CD4-positive, alpha-beta T cell treated with Interleukin-15 for 4 hours (primary cell): ENCODE measurements at places on chromosomes 6 and 20.

DNA sequence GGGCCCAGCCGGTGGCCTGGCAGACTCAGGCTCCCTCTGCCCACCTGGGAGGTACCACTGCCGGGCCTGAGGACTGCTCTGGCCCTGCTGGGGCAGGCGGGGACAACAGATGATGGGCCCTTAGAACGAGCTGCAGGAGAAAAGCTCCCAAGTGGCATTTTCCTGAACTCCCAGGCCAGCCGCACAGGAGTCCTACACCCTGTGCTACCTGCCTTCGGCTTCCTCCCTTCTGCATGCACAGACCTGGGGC, 41.3 kb downstream of the DSTN start:
- DNase-seq: no peak

GRCh38 chr20:19769507-19769906, 11.4 kb downstream of the RIN2 start:
- no peak for DNase-seq

DNA sequence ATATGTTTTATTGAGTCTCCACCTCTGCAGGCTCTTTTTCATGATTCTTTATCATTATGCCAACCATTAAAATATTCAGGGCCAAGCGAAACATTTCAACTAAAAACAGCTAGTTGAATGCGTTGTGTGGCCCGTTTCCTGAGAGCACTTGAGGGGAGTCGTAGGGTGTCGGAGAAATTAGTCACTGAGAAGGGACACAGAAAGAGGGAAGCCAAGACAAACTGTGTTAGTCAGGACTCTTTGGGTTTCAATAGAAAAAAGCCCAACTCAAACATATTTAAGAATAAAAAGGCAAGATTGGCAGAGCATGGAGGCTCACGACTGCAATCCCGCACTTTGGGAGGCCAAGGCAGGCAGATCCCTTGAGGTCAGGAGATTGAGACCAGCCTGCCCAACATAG, 58.9 kb downstream of the MAFB start:
- DNase-seq: no peak

DNA sequence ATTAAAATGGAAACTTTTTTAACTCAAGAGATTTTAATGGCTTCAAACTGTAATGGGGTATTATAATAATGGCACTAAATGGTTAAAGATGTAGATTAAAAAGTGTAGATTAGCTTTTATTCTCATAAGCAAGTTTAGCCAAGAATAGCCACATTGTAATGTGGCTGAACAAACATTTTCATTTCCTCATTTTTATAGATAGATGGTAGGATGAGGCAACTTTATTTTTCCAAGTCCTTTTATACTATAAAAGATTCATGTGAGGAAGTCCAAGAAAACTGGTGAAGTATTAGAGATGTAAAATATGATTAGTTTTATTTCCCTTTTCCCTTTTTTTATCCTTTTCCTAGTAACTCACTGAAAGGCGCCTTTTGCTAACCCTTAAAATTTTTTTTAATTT, 88.8 kb downstream of the ATRN start:
- no peak for DNase-seq

- no peak for DNase-seq
Observed at GRCh38 chr20:38883081-38883980, 42.9 kb upstream of the FAM83D start.

GRCh38 chr6:158803733-158804143, 15.4 kb downstream of the EZR start:
- peak; percentile 58 for DNase-seq

DNA sequence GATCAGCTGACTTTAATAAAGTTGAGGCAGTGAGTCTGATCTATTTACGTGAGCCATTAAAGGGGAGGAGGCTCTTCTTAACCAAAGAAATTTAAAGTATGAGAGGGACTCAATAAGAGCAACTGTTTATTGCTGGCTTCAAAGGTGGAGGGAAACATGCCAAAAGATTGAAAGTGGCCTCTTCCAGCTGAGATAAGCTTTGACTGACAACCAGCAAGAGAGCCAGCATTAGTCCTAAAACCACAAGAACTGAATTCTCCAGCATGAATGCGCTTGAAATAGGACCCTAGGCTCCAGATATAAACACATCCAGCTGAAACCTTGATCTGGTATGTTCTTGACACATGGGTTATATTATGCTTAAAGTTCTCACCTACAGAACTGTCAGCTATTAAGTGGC, 123.1 kb upstream of the GJE1 start:
- no peak for DNase-seq

DNA sequence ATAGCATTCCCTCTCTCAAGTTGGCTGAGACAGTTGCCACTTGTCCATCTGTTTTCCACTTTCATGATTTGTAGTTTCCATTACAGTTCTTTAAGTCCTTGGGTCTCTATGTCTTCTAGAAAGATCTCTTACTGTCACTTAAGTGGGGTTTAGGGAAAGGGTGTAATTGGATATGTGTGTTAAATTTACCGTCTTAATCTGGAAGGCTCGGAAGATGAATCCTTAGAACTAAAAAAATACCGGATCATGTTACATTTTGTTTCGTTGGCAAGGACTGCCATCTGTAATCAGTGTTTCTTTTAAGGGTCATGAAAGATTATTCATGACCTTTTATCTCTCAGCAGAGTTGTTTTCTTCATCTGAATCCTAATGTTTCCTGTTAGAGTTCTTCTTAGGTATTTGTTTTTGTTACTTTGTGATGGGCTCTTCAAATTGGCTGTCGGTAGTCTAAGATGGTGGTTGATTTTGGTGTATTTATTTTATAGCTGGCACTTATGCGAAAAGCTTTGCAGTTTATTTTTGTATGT, 21.8 kb upstream of the BTBD3 start:
- DNase-seq: no peak

- DNase-seq: no peak
Observed at GRCh38 chr6:119174879-119175817, 96.7 kb upstream of the FAM184A start.

GRCh38 chr6:152697634-152698033, at the start of gene MYCT1:
Gene MYCT1, plus strand, starts transcription at chr6:152697897. Its CDS starts 6 bp downstream, at chr6:152697903.
- DNase-seq: no peak

DNA sequence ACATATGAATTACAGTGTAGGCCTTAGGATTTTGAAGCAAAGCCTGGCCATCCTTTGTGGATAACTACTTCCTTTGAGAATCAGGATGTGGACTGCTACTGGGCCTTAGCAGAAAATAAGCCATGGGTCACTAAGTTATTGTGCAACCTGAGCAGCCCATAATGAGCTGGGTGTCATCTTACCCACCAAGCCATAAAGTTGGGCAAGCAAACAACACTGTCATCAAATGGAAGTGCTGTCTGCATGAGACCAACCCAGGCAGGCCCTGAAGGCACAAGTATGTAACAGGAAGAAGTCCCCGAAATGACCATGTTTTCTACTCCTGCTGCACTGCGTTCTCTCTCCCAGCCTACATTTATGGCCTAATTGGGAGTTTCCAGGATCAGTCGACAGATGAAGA, 205.6 kb upstream of the GGTLC1 start:
- no peak for DNase-seq

- DNase-seq: no peak
Observed at GRCh38 chr6:12266571-12266970, 23.6 kb upstream of the EDN1 start.

DNA sequence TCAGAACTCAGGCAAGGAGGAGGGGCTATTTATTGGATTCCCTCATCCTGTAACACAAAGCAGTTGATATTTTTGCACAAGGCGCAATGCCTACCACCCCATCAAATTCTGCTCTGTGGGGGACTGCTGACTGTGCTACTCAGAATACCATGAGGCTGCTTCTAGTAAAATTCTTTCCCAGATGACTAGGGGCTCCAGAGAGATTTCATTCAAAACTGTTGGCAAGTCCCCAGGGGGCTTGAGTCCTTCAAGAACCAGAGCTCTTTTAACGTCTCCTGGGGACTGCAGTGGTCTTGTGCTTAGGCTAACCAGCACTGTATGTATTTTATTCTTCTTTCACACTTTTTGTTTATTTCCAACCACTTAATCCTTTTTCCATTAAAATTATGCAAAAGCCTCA, 365.9 kb upstream of the AGPAT4 start:
- no peak for DNase-seq

GRCh38 chr6:31597006-31597405, 4.2 kb upstream of the NCR3 start:
- DNase-seq: peak; percentile 85

DNA sequence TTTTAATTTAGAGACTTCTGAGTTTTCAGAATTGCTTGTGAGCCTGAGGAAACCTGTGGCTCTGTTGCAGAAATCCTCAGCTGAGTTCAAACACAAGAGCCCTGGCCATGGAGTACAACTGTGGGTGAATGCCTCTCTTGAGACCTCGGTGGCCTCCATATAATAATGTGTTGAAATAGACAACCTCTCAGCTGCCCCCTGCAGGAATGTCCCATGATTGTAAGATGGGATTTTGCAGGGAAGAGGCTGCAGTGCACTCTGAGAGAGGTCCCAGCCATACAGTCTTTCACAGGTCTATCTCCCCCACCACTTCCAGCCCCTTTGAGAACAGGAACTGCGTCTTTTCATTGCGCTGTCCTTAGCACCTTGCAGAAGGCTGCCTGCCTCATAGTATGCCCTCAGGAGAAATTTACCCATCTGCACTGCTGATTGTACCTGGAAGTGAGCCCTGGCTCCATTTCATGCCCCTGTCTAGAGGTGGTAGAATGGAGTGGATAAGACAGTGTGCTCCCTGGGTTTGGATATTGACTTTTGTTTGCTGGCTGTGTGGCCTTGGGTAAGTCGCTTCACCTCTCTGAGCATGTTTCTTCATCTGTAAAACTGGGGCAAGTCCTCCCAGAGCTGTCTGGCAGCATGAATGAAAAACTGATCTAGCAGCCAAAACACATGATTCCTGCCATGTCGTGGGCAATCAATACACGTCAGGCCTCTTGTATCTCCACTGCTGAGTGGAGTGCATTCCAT, 16.8 kb upstream of the CDH22 start:
- peak; percentile 28 for DNase-seq

DNA sequence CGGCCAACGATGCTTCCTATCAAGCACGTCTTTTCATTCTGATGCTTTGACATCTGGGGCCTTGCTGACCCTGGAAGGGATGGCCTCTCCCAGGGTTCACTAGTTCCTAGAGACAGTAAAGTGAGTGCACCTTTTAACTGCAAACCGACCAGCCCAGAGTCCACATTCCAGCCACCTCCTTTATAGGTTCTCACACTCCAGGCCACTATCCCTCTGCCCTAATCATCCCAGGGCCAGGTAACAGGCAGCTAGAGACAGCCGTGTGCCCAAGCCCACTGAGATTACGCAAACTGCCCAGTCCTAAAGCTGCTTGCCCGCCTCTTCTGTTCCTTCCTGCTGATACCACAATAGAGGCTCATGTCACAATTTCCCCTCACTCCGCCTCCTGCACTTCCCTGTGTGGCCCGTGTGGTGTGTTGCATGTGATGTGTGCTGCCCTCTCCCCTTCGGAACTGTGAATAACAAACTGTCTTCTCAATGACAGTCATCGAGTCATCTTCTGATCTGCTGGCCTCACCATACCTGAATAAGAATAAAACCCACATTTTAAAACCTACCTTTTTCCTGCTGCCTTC, 123.7 kb upstream of the EXOC2 start:
- DNase-seq: no peak

DNA sequence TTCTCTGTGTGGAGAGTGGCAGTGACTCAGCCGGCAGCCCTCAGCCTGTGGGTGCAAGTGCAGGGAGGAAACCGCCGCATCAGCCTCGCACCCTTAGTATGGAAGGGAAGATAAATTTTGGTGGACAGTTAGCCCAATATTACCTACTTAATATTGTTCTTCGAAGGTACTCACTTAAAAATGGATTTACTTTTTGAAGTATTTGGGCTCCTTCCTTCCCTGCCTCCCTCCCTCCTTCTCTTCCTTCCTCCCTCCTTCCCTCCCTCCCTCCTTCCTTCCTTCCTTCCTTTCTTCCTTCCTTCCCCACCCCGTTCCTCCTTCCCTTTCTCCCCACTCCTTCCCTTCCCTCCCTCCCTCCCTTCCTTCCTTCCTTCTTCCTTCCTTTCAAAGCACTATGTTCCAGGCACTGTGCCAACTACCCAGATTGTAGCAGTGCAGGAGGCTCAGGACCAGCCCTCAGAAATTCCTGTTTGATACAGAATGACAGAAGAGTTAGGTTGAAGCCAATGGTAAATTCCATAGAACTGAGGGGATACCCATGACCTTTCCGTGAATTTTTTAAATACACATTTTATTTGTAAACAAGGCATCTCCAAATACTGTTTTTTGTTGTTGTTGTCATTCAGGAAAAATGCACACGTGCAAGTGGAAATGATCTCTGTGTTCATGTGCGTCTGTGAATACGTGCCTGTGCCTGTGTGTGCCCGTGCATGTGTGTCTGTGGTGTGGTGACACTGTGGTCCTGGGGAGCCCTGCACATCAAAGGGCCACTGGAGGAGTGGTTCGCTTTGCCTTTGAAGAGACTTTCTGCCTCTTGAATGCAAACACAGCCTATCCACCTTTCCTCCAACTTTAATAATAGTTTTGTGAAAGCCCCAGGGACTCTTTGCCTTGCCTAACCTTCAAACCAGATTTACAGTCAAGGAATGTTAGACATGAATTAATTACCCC, 141.7 kb downstream of the EDN3 start:
- no peak for DNase-seq

DNA sequence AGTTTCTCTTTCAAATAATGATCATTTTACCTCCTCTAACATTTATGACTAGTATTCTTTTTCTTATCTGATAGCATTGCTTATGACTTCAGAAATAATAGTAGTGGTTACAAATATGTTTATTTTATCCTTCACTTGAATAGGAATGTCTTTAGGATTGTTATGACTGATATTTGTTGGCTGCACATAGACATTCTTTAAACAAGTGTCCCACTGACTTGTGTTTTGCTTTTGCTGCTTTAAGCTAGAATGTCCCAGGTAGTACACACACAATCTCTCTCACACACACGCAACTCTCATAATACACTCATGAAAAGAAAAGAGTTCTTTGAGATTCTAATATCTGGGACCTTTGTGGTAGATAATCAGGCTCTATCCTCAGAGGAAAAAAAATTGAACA, 21.6 kb downstream of the KIAA1586 start:
- DNase-seq: no peak

DNA sequence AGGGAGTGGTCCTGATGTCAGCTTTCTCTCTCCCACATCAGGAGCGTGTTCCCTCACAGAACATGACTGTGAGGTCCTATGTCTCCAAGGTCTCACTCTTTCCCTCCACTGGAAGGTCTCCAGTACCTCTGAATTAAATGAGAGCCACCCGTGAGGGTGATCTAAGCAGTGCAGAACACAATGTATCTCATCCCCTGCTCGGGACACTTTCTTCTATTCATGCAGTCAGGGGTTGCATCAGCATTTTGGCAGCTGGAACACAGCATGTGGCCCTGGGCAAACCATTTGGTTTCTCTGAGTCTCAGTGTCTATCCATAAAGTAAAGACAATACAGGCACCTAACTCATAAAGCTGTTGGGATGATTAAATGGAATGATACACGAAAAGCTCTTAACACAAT, 34.2 kb downstream of the MAFB start:
- no peak for DNase-seq

DNA sequence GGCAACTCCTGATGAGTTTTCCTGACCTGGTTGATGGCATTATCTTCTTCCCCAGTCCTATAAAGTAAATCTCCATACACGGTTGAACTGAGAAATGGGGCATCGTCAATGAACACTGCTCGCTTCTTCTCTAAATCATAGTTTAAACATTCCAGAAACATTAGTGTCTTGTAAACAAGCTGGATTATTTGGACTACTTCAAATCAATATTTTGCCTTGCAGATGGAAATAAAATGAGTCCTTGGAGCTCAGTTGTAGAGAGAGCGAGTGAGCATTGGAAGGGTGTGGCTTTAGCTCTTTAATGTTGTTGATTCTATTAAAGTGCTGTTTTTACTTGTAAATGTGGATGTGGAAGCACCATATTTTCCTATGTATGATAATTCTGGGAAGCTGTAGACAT, 18.4 kb downstream of the C6orf89 start:
- no peak for DNase-seq
